Left ventricle myocardium inferior (tissue), 1 donor: ENCODE measurements at places on chromosomes 1 and 21.
A peak's percentile ranks its signal among the peaks of the same experiment; 100 is the strongest.

DNA sequence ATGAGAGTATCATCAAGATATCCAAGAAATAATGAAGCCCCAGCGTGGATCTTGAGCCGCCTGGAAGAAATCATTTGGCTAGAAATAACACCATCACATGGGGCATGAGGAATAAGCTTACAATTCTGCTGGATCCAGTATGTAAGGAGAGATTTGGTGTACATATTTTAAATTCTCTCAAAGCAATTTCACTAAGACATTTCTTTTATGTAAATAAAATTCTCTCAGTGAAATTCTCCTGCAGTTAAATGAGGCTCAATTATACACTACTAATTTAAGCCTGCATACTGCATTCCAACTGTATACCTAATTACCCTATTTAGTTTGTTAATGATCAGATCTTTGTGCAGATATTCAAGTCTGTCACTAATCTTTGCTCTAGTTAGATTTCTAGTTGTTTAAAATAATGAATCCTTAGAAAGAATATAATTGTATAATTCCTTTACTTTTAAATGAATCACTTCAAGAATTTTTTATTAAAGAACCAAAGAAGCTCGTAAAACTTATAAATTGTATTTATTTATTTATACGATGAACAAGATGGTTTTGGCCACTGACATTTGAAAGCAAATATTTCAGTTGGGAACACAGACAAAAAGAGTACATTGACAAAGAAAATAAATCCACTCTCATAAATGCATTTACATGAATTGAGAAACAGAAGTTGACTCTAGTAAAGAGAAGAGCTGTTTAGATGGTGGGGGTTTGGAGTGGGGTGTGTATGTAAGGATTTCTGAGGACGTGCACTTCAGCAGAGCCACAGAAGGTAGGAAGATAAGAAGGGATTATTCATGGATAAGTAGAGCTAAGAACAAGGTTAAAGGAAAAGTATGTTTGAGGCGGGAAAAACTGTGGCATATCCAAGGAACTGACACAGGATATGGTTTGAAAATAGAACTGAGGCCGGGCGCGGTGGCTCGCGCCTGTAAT lies 466.8 kb downstream of the DSCAM start:
- no peak for DNase-seq

DNA sequence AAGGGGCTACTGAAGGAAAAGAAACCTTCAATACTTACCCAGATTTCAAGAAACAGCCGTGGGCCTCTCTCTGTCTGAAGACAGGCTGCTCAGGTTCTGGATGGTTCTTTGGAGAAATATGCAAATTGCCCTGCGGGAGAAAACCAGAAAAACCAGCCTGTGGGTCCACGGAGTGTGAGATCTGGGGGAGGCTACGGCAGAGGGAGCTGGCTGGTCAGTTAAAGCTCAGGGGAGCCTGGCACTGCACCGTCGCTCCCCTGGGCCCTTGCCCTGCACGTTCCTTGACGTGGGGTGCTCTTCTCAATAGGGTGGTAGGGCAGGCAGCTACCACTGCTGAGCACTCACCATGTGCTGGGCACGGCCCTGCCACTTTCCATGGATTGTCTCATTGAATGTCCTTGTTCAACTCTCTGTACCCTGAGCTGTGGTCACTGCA lies 12.7 kb downstream of the TMCO4 start:
- DNase-seq = no peak

GRCh38 chr1:156385534-156386031 lies 16.6 kb downstream of the RHBG start:
- DNase-seq = peak; percentile 41

GRCh38 chr1:96521994-96522760 lies 199.4 kb upstream of the PTBP2 start:
- DNase-seq = no peak

- no peak for DNase-seq
Measured at GRCh38 chr1:202037706-202038296, 27.4 kb downstream of the ELF3 start.

- no peak for DNase-seq
Measured at GRCh38 chr1:159919236-159919865, 6.0 kb downstream of the TAGLN2 start.

GRCh38 chr1:116457946-116458604 lies 85.0 kb downstream of the ATP1A1 start:
- DNase-seq = no peak

GRCh38 chr1:203382026-203382425 lies 31.1 kb upstream of the FMOD start:
- no peak for DNase-seq

GRCh38 chr1:53481456-53481855 lies 22.3 kb downstream of the DMRTB1 start:
- DNase-seq = no peak

- DNase-seq = no peak
Measured at GRCh38 chr1:170698301-170699275, 34.7 kb downstream of the PRRX1 start.

GRCh38 chr1:201399352-201400126 lies 415 bp upstream of the LAD1 start:
- no peak for DNase-seq

- DNase-seq = no peak
Measured at GRCh38 chr21:35071347-35071746, 22.2 kb upstream of the RUNX1 start.

- DNase-seq = no peak
Measured at GRCh38 chr1:182391028-182391361, 595 bp downstream of the GLUL start.

GRCh38 chr1:38005195-38006007 lies at the start of gene FHL3:
FHL3 (minus strand) TSS chr1:38005514; CDS start chr1:37999412, 6,102 bp downstream.
- DNase-seq = peak; percentile 84

- no peak for DNase-seq
Measured at GRCh38 chr21:14617040-14617393, 70.9 kb upstream of the SAMSN1 start.

DNA sequence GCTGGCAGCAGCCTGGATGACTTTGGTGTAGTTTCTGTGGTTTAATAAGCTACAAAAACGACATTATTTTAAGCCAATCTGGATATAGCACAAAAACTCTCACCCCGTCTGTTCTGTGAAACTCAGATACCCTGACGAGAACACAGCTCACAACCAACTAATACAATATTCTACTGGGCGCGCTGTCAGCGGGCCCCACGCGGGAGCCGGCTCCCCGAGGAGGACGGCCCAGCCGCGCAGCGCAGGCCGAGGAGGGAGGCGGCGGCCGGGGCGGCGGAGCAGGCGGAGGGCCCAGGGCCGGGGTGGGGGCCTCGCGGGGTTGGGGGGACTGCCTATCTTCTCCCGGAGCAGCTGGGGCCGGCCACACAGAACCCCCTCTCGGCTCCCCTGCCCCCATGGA lies 87.2 kb upstream of the POU3F1 start:
- no peak for DNase-seq

- DNase-seq = peak; percentile 71
Measured at GRCh38 chr1:67535474-67535873, 105.3 kb upstream of the SERBP1 start.

GRCh38 chr1:41696381-41696780 lies 211.9 kb upstream of the EDN2 start:
- DNase-seq = no peak

DNA sequence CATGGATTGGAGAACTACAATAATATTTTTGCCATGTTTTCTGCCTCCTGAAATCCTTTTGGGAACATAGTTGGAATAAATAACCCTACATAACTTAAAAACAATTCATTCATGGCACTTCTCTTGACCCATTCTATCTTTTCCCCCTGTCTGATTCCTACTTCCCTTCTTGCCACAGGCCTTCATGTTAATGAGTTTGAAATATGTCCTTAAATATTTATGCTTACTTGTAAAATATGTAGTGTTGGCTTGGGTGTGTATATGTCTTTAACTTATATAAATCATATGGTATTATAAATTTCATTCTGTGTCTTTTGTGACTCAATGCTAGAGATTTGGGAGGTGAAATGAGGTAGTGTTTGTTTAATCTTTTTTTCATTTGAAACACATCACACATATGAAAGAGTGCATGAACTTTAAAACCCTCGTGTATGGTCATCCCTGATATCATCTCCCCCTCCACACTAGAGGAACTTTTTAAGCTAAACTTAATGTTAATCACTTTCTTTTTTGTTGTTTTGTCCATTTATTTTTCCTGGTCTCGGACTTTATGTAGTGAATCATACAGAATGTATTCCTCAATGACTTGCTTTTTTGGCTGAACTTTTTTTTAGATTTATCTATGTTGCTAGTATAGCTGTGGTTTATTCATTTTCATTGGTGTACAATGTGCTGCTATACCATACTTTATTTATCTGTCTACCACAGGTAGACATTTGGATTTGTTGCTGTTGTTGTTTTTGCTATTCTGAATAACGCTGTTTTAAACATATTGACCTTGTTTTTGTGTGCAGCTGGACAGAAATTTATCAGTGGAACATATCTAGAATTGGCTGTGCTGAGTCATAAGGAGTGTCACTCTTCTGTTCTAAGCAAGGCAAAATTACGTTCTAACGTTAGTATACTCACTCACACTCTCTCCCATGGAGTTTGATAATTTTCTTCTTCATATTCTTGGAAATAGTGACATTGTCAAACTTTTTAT lies 441.6 kb downstream of the PLPP3 start:
- no peak for DNase-seq

DNA sequence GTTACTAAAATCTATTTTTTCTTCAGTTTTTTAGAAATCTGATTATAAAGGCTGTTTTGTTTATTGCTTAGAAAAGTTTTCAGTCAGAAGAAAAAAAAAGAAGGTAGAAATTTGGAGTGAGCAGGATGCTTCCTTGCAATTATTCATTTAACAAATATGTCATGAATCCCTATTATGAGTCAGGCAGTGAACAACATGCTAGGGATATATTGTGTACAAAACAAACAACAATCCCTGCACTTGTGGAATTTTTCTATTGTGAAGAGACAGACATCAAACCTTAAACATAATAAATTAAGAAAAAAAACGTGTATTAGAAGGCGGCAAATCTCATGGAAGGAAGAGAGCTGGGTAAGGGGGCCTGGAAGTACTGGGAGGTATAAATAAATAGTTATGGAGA lies 664.1 kb upstream of the CAMK1G start:
- DNase-seq = no peak

- no peak for DNase-seq
Measured at GRCh38 chr1:45423906-45424678, 66.9 kb downstream of the TESK2 start.

- DNase-seq = no peak
Measured at GRCh38 chr21:34615487-34615814, 538 bp upstream of the RCAN1 start.

- DNase-seq = no peak
Measured at GRCh38 chr1:241271427-241271826, 85.6 kb downstream of the RGS7 start.

DNA sequence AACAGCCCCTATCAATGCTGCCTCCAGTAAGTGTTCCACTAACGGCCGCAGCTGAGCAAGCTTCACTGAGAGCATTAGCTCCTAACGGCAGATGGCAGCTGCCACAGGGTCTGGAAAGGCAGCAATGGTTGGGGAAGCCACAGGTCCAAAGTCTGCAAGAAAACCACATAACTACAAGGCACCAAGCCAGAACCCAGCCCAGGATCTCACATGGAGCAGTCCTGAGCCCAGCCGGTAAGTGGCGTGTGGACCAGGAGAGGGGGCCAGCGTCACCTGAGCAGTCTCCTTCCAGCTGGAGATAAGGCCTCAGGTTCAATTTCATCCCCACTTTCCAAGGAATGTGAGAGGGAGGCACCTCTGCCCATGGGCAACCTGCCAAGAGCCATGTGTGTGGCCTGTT lies 13.2 kb downstream of the SYT2 start:
- no peak for DNase-seq

GRCh38 chr1:246608616-246609376 lies 42.5 kb downstream of the CNST start:
- DNase-seq = peak; percentile 61

DNA sequence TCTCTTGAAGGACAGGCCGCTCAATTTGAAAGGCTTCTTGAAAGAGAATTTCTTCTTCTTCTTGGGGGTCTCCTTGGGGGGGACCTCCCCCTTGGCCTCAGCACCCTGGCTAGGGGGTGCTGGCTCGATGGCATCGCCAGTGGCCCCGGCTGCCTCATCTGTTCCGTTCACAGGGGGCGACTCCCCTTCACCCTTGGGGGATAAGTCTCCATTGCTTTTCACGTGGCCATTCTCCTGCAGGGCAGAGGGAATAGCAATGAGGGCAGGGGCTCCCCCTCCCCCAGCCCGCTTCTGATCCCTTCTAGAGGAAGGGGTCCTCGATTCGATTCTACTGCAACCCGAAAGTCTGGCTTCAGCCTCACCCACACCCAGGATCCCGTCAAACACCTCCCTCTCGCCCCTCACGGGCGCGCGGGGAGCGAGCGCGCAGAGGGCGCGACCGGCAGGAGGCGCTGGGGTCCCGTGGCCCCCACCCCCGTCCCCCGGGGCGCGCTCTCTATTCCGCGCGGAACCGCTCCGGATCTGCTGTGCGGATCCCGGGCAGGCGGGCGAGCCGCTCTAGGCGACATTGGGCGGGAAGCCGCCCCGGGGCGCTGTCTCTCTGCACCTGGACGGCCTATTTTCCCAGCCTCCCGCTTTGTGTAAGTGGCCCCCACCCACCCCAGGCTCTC lies 1.0 kb downstream of the MARCKSL1 start:
- peak; percentile 56 for DNase-seq

- no peak for DNase-seq
Measured at GRCh38 chr1:38293567-38293966, 247.0 kb upstream of the POU3F1 start.

- no peak for DNase-seq
Measured at GRCh38 chr1:38833146-38833545, 26.4 kb downstream of the RRAGC start.

GRCh38 chr1:230982696-230983095 lies 3.8 kb downstream of the ARV1 start:
- DNase-seq = no peak

DNA sequence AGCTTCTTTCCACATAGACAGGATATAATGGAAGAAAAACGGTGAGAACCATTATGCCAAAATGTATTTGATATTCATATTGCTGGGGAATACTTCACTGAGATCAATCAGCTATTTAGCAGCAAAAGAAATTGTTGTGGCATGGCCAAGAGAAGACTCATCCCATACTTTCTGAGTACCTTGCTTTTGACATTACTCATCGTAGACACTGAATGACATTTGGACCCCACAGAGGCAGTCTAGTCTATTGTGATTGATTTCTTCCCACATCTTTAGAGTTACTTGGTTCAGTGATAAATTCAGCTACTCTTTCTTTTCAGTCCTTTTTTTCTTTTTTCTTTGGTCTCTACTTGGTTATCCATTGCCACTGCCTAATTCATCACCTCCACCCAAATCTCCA lies 22.1 kb downstream of the ATP1B1 start:
- DNase-seq = no peak

DNA sequence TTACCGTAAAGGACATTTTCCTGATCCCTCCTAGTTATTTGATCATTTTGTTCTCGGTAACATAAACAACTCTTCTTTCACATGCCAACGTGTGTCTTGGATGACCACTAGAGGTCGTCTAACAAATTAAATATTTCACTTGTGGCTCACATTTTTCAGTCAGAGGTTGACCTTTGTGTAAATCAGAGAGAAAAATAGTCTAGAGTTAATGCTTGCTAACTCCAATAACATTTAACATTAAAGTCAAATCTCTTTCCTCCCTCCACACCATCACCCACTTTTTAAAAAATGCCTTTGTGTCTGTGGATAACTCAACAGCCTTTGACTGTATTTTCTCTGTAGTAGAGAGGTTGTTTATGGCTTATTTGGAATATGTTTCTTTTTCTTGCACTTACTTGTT lies 220.5 kb upstream of the B3GALT2 start:
- DNase-seq = no peak
